ENCODE measurements at places on chromosomes 12 and 14.

GRCh38 chr14:34018564-34019244 lies 67.8 kb upstream of the EGLN3 start:
- no peak for DNase-seq

DNA sequence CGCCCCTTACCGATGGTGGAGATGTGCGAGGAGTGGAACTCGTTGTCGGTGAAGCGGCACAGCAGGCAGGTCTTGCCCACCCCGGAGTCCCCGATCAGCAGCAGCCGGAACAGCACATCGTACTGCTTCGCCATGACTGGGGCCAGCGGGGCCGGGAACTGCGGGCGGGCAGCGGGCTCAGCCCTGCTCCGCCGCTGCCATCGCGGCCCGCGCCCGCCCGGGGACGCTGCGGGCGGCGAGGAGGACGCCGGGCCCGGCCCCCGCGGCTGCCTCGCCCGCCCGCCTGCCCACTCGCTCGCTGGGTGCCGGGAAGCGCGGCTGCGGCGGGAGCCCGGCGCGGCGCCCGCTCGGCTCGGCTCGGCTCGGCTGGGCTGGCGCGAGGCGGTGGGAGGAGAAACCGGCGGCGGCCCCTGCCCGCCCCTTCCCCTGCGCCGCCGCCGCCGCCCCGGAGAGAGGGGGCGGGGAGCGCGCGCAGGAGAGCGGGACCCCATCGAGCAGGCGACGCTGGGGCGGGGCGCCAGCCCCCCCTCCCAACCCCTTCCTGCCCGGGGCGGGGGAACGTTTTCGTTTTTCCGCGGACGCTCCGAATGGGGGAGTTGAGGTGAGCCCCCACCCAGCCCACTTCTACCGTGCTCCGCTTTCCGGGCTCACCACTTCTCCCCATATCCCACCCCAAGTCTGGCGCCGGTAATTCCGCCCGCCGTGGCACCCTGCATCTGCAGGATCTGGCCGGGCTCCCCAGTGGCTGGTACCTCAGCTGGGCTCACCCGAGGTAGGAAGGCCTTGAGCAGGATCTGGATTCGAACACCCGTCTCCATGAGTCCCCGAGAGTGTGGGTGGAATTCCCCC lies at the start of gene RAB15:
TSS of gene RAB15 (minus strand) at position 394 of the 849 bp plus-strand sequence. CDS start at position 134, 260 bp downstream.
- no peak for DNase-seq

GRCh38 chr12:124582108-124582424 lies 14.7 kb upstream of the NCOR2 start:
- DNase-seq = no peak

DNA sequence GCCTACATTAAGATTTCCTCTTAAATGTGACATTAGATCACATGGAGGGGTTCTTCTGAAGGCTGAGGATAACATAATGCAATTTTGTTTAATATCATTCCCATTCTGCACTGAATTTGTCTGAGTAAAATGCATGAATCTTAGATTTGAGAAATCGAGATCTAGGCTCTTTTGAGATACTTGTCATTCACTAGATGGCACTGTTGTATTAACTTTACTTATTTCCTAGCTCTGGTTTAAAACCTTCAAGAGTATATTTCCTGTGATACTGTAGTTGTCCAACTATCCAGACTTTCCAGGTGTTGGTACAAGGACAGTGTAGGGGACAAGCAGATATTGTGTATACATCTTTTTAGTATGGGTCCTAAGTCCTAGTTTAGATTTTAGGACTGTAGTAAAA lies 91.7 kb upstream of the SEL1L start:
- no peak for DNase-seq

DNA sequence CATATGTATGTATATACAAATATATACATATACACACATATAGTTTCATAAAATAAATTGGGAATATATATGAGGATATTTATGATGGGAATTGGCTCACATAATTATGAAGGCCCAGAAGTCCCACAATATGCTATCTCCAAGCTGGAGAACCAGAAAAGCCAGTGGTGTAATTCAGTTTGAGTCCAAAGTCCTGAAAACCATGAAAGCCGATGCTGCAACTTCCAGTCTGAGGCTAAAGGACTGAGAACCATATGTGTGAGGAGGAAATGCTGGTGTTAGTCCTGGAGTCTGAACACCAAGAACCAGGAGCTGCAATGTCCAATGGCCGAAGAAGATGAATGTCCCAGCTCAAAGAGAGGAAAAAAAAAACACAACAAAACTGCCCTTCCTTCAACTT lies 65.5 kb upstream of the PRKD1 start:
- no peak for DNase-seq

DNA sequence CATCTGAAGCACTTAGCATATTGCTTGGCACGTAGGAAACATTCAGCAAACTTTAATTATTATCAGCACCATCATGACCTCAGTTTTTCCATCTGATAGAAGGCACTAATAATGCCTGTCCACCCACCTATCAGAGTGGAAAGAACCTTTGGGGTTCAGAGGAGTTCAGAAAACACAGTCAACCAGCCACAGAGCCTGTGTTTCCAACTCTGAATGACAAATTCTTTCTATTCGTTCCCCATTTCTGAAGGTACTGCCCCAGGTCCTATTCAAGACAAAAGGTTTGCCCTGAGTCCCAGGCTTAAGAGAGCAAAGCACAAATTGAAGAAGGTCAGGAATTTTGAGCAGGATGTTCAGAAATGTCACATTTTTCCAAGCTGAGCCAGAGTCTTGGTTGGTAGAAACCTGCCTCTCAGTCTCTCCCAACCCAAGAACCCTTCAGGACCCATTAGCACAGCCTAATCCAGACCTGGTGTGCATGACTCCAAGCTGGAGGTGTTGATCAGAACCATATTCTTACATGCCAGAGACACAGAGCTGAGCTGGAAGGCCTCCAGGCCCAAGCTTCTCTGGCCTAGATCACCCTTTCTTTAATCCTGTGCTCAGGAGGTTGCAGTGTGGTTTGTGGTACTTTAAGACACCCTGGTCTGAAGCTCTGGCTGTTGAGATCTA lies 114.4 kb downstream of the TBX5 start:
- no peak for DNase-seq

DNA sequence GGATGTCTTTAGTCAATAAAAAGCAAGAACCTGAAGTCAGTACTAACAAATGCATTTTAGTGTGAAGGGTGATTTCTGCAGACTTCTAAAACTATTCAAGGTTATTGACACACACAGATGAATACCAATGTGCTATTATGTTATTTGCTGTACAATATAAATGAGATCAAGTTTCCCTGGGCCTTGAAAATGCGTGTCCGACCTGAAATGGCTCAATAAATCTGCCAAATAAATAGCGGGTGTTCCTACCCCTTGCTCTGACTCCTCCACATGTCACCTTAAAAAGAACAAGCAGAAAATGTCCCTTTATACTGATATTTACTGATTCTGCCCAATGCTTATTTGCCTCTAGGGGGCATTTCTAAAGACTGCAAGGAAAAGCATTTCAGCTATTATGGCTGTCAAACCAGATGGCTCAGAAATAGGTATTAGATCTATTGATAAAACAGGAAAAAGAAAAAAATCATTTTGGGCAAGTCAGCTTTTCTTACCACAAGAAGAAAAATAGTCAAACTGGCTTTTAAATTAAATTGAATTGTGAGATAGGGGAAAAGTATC lies 367.3 kb upstream of the KITLG start:
- no peak for DNase-seq

DNA sequence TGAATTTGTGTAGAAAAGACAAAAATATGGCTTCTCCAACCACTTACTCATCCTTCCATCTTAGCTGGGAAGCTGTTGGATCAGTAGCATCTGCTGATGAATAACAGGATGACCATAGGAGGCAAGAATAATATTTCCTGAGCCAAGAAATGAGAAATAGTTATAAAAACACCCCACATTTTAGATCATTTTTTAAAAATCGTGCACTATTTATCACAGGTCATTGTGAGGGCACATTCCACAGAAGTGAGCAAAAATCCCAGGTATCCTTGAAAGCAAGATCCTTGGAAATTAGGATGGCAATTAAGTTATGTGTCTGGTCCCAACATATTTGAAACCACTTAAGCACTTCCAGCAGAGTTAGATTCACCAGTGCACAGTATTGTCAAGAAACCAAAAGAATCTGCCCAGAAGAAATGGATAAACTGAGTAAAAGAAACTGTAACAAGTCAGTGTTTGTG lies 8.4 kb downstream of the FAR2 start:
- DNase-seq = no peak

- no peak for DNase-seq
Observed at GRCh38 chr12:95131589-95132340, 58.3 kb upstream of the NR2C1 start.
